ENCODE measurements at places on chromosomes 11 and 22.

GRCh38 chr22:38944653-38945052 lies 12.8 kb upstream of the APOBEC3A start:
- DNase-seq, result no peak

GRCh38 chr11:8961401-8961800 lies 2.8 kb downstream of the TMEM9B start:
- DNase-seq, result no peak

- DNase-seq, result no peak
Observed at GRCh38 chr11:1269957-1270356, 39.5 kb downstream of the TOLLIP start.

DNA sequence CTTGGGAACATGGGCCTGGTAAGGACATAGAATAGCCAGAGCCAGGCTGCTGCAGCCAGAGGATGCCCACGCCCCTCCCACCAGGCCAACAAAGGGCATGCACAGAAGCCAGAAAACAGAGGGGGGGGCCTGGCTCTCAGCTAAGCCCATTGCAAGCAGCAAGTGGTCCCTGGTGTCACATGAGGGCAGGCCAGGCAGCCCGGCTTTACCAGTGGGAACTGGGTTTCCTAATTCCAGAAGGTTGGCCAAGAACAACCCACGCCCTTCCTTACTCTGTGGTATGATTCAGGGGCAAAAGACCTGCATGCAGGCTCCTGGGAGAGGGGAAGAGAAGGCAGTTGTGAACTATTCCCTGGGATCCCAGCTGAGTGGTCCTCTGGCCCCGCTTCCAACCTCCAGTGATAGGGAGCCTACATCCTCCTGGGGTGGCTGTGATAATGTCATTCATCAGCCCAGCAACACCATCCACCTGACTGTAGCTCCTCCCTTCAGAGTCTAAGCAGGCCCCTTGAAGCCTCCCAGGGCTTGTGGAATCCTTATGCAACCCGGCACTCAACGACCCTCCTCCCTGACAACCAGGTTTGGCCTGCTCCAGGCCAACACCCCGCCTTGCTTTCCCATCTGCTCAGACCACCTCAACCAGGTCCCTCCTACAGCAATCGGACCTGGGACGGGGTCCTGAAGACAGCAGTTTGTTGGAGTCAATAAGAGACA lies 62.1 kb upstream of the LMO1 start:
- DNase-seq, result no peak

DNA sequence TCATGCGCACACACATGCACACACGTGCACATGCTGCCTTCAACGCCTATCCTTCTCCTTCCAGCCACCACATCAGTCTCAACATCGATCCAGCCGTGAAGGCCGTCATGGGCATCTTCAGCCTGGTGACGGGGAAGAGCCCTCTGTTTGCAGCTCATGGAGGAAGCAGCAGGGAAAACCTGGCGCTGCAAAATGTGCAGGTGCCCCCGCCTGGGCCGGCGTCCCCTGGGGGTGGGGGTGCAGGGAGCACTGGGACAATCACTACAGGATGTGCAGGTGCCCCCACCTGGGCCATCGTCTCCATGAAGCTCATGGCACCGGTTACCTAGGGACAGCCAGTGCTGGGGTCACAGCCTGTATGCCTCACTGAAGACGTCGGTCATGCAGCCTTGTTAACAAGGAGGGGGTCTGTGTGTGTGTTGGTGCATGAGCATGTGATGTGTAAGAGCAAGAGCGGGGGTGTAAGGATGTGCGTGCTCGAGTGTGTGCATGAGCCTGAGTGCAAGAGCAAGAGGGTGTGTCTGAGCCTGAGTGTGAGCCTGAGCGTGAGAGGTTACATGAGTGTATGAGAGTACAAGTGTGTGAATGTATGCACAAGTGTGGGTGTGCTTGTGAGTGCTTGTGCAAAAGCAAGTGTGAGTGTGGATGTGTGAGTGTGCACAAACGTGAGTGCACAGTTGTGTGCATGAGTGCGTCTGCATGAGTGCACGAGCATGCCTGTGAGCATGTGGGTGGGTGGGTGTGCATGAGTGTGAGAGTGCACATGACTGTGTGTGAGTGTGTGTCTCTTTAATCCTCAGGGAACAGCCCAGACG lies 31.5 kb downstream of the NADSYN1 start:
- DNase-seq, result no peak

GRCh38 chr22:21834869-21835268 lies 32.6 kb downstream of the MAPK1 start:
- DNase-seq, result no peak

GRCh38 chr11:19951558-19952115 lies 208.6 kb downstream of the DBX1 start:
- DNase-seq, result peak; percentile 83

DNA sequence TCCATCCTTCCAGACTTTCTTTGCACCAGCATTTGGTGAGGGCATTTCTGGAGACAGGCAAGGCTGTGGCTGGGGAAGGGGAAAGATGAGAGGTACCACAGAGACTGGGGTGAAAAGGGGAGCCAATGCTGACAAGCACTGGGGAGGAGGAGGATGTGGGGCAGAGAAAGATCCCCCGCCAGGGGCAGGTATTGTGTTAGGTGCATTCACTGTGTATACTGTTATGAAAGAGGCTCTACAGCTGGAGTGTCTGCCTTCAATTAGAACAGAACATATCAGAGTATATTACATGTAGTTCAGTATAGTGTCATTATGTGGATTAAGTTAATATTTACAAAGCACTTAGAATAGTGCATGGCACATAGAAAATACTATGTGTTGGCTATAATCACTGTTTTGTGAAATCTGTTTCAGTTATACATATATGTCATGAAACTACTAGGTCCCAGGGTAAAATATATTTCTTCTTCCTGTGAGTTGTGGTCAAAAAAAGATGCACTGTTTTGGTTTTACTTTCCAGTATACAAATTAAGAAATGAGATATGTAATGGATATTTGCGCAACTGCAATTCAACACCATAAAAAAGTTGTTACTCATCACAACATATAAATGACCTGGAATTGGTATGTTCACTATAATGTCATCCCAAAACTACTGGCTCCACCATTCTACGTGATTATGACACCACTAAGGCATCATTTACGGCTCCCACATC lies 8.4 kb downstream of the MSANTD2 start:
- DNase-seq, result no peak

DNA sequence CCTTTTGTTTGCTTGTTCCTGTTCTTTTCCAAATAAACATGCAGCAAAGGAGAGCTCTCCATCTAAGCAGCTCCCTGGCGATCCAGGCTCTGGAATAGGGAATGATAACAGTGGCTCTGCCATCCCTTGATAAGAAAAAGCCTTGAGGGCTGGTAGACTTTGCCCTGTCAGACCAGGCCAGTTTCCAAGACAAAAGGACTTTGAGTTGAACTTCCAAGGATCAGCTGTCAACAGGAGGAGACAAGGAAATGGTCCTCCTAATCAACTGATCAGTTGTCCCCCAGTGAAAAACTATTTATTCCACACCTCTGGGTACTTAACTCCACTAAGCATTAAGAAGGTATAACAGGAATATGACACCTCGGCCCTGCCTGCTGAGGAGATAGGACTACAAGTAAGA lies 127.8 kb downstream of the PARVA start:
- no peak for DNase-seq

GRCh38 chr22:18071968-18072310 lies 5.9 kb upstream of the PEX26 start:
- DNase-seq, result peak; percentile 34

DNA sequence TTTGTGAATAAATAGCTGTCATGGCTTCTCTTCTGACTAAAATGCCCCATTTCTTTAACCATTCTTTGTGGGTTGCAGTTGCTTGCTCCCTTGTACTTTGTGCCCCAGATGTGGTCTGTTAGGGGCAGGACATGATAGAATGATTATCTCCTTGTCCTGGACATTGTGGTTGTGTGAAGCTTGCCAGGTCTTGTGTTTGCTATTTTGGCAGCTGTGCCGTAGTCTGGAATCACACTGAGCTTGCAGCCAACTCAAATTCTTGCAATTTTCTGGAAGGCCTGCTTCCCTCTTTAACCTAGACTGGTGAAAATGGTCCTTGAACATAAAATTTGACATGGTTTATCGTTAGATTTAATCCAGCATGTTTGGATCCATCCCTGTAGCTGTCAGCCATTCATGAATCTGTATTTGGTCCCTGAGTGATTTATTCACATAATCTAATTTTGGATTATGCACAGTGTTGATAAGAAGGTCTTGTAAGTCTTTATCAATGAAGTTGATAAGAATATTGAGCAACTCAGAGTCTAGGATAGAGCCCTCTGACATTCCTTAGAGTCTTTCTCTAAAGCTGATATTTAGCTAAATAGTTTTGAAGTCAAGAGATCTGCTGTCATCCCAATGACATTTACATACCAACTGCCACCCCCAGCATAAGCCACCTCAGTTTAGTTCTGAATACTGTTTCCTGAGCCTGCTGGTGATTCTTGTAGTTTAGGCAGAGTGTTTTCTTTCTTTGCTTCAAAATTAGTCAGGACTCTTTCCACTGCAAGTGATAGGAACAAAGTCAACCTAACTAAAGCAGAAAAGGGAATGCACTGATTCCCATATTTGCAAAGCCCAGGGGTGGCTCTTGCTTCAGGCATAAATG lies 9.8 kb downstream of the SPON1 start:
- DNase-seq, result no peak

- DNase-seq, result peak; percentile 90
Observed at GRCh38 chr11:65314501-65315203, at the start of gene CDC42EP2. Gene CDC42EP2, plus strand, starts transcription at chr11:65314866. Its CDS starts 6,033 bp downstream, at chr11:65320899.

DNA sequence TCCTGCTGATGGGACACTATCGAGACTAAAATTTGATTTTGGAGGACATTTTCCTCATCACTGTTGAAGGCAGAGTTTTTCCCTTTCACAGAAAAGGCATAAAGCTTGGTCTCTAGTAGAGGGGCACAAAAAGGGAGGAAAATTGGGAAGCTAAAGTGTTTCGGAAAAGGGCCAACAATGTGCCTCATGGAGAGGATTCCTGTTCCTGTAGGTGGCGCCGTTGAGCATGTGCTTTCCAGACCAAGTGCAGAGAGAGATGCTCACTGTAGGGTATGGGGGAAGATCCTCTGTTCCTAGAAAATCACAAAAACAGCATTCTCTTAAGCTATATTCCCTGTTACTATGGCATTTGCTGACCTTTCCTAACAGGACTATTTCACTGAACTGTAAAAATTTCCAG lies 18.4 kb upstream of the OR4C5 start:
- DNase-seq, result no peak

DNA sequence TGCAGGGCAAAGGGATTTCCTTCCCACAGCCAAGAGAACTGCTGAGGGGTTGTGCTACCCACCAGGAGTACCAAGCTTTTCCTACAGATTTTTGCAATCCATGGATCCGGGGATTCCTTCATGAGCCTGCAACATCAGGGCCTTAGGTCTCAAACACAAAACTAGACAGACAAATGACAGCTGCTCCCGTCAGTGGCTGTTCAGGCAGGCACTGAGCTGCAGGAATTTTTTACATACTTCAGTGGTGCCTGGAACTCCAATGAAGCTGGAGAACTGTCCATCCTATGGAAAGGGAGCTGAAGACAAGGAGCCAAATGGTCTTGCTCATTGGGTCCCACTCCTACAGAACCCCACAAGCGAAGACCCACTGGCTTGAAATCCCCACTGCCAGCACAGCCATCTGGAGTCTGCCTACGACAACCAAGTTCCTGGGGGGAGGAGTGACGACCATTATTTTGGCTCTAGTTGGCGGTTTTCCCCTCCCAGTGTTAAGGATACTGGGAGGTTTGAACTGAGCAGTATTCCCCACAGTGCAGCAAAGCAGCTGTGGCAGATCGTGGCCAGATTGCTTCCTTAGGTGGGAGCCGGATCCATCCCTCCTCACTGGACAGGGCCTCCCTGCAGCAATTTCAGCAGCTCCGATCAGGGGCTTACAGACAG lies 157.7 kb upstream of the TMEM45B start:
- peak; percentile 50 for DNase-seq

DNA sequence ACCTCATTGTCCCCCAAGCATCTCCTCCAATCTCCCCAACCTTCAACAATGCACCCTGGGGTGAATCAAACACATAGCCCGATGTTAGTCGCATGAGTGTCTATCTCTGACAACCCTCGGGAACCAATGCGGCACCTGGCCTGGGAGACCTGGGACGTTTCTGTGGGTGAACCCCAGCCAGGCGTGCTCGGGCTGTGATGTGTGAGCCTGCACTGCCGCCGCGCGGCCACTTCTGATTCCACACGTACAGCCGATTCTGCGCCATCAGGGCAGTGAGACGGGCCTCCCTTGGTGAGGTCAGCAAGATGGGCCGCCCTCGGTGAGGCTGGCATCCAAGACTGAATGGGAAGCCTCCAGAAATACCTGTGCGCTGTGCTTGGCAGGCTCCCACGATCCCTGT lies 5.2 kb upstream of the H19 start:
- no peak for DNase-seq

GRCh38 chr22:35425971-35426800 lies 26.2 kb downstream of the MCM5 start:
- peak; percentile 90 for DNase-seq

- DNase-seq, result no peak
Observed at GRCh38 chr11:15649371-15650104, 534.8 kb downstream of the INSC start.

DNA sequence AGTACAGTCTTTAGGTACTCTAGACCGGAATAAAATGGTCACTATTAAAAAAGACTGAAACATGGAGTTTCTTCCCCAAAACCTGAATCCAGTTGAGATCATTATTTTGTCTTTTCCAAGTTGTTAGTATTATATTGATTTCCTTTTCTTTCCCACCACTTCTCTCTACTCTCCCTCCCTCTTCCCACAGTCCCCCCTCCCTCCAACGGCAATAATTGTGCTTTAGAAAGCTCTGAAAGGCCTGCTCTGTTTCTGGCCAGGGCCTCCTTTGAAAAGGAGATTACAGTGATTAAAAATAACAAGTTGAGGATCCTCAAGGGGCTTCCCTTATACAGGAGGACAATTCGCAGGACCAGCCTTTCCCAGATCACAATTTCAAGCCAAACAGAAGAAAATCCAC lies 3.5 kb downstream of the SPON1 start:
- no peak for DNase-seq

GRCh38 chr22:34534101-34534500 lies 531.9 kb upstream of the ISX start:
- DNase-seq, result no peak

- peak; percentile 45 for DNase-seq
Observed at GRCh38 chr11:102345904-102346303, 1.1 kb upstream of the BIRC2 start.

DNA sequence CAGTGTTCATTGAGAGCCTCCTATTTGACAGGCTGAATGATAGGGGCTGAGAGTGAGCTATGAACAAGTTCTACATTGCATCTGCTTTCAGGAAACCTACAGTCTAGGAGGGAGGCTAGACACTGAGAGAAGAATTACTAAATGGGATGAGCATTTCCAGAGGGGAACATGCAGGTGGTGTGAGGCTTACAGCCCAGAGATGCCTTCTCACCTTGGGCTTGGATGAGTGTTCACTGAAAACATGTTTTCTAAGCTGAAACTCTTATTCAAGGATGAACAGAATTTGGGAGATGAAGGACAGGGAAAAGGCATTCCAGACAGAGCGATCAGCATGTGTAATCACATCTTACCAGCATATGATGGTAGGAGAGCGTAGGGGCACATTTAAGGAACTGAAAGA lies 177.5 kb upstream of the E2F8 start:
- no peak for DNase-seq

GRCh38 chr11:76626266-76626665 lies 44.3 kb downstream of the LRRC32 start:
- DNase-seq, result no peak

All from myocyte (in vitro differentiated cells).